CD4-positive, alpha-beta T cell treated with Interleukin-17A for 1 hour (primary cell): ENCODE measurements at places on chromosomes 13 and 19.

GRCh38 chr19:50206191-50206590 is 2.8 kb downstream of the MYH14 start:
- no peak for DNase-seq

- no peak for DNase-seq
Observed at GRCh38 chr13:104111031-104111430, 1044.8 kb upstream of the SLC10A2 start.

- no peak for DNase-seq
Observed at GRCh38 chr13:67438465-67438864, 208.3 kb upstream of the PCDH9 start.

GRCh38 chr13:94291631-94292322 is 187.7 kb downstream of the DCT start:
- no peak for DNase-seq

DNA sequence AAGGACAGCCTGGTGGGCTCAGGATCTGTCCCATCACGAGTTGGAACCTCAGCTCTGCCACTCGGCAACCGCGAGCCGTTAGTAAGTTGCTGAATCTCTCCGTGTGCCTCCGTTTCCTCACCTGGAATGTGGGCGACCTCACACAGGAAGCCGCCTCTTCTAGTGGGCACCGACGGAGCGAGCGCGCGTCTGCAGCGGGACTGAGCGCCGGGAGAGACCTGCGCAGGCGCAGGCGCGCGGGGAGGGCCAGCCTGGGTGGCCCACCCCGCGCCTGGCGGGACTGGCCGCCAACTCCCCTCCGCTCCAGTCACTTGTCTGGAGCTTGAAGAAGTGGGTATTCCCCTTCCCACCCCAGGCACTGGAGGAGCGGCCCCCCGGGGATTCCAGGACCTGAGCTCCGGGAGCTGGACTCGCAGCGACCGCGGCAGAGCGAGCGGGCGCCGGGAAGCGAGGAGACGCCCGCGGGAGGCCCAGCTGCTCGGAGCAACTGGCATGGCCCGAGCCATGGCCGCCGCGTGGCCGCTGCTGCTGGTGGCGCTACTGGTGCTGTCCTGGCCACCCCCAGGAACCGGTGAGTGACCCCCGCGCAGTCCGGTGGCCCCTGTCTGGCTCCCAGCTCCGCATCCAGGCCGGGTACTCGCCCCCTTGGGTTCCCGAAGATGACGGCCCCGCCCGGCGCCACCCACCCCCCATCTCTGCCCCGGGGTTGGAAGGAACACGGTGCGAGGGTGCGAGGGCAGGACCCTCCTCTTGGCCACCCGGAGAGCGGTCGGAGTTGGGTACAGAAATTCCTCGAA is at the start of gene PVR:
TSS of gene PVR (plus strand) at position 306 of the 797 bp plus-strand sequence. CDS start at position 493, 187 bp downstream.
- peak; percentile 4 for DNase-seq

DNA sequence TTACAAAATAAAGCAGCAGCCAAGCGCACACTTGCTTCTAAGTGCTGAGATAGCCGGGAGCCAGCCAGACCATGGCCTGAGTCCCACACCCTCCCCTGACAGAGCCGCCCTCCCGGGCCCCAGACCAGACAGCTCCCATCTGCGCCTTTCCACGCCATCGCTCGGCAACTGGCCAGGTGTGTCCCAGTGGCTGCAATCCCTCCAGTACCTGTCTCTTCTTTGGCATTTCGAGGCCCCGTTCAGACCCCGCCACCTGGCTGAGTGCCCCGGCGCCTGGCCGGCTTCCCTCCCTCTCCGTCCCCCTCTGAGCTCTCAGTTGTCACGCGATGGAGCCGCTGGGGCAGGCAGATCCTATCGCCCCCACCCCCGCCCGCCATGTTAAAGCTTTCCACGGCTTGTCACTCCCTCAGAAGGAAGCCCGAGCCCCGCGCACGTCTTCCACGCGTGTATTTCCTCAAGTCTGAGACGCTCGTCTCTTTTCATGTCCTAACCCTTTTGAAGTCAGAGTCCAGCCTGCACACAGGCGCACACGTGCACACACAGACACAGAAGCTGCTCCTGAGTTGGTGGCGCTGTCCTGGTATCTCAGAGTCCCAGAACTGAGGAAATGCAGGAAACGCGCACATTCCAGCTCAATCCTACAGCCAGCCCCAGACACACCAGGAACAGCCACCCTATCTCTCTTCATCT is 7.9 kb downstream of the MLLT1 start:
- no peak for DNase-seq

DNA sequence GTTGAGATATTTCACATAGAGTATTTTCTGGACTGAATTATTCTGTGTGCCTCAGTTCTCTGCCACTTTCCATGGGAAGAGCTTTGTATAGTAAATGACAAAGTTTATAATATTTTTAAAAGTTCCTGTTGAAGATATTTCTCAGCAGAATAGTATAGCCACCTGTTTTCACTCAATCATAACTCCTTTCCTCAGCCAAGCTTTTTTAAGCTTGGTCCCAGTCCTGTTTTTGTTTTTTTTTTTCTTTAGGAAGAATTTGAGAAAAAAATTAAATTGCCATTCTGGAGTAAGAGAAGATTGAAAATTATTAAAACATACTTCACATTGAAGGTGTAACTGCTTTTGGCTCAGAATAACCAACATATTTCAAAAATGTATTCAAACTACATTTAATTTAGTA is 55.5 kb downstream of the ENOX1 start:
- no peak for DNase-seq

DNA sequence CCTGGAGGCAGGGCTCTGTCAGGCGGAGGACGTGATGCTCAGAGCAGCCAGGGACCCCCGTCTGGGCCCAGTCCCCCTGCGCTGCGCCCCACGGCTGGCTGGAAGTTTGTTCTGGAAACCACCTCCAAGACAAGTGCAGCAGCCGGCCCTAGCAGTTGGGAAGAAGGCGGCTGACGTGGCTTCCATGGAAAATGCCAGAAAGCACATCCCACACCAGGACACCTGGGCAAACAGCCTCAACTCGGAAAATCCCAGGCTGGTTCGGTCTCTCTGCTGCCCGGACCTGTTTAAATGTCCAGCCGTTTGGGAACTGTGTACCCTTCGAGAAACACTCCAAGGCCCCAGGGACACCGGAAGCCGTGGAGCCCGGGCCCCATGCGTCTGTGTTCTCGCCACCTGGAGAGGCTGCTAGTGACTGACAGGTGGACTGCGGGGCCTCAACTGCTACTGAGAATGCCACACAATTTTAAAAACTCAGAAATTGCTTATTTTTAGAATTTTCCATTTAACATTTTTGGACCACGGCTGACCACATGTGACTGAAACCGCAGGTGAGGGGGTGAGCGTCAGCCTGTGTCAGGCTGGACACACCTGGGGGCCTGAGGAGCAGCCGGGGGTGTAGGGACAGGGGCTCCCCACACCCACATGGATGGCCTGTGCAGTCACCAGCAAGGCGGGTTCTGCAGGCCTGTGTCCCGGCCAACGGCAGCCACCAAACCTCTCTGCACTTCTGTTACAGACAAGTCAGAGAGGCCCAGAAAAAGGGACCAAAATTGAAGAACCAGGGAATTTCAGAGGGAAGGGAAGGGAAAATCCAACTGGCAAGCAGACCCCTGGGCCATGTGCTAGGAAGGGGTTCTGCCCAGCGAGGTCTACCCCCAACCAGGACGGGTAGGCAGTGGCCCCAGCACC is 31.7 kb downstream of the RASA3 start:
- no peak for DNase-seq

GRCh38 chr13:64410276-64411053 is 2819.7 kb downstream of the PCDH9 start:
- DNase-seq: no peak

GRCh38 chr19:48718711-48719231 is 754 bp downstream of the MAMSTR start:
- no peak for DNase-seq

- DNase-seq: no peak
Observed at GRCh38 chr13:72864142-72865011, 82.4 kb downstream of the PIBF1 start.

DNA sequence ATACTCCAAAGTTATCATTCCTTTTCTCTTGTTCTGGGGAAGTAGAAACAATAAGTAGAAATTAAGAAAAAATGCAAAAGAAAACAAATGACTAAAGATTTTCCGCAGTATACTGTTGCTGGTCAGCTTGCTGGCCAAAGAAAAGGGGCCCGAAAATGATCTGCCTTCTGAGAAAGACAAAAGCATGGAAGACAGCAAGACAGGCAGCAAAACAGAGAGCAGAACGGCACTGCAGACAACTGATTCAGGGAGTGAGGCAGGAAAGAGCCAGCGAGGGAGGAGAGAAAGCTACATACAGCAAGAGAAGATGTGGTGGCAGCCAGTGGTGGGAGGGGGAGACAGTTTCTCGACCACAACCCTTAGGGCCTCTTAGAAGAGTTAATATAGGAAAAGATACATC is 5.3 kb upstream of the DOCK9 start:
- no peak for DNase-seq

- DNase-seq: no peak
Observed at GRCh38 chr13:57832187-57832586, 200.6 kb downstream of the PCDH17 start.

- no peak for DNase-seq
Observed at GRCh38 chr13:79772811-79773210, 291.9 kb downstream of the NDFIP2 start.

GRCh38 chr13:102298051-102298450 is 103.8 kb downstream of the FGF14 start:
- no peak for DNase-seq

DNA sequence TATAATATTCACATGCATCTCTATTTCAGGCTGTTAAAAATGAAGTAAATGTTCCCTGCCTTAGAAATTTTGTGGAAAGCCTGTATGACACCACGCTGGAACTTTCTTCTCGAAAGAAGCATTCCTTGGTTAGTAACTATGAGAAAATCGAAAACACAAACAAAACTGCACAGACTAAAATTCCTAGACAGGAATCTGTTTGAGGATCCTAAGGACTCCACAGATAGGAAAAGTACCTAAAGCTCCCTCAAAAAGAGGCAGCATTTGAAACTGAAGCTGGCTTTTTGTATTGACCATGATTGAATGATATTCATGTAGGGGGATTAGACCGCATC is 103.4 kb downstream of the FRY start:
- no peak for DNase-seq

- DNase-seq: no peak
Observed at GRCh38 chr19:5149508-5149907, 180.6 kb downstream of the KDM4B start.

DNA sequence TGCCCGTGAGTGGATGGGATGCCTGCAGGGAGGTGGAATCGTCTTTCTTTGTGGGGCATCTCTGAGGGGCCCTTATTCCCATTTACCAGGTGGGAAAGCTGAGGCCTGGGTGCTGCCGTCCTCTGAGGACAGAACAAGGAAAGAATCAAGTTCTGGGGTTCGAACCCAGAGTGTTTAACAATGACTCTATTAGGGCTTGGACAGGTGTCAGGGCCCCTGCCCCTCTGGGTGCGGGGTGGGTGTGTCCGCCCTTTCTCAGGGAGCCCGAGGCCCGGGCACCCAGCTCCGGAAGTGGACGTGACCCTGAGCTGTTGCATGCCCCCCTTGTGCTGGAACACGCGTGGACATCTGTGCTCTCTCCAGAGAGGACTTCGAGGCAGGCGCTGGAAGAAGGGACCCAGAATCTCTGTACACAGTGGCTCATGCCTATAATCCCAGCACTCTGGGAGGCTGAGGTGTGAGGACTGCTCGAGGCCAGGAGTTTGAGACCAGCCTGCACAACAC is 10.8 kb downstream of the NDUFA11 start:
- DNase-seq: no peak

- peak; percentile 28 for DNase-seq
Observed at GRCh38 chr13:78602561-78603239, 652 bp downstream of the POU4F1 start.

- DNase-seq: no peak
Observed at GRCh38 chr13:72523593-72523992, 203.8 kb downstream of the MZT1 start.

DNA sequence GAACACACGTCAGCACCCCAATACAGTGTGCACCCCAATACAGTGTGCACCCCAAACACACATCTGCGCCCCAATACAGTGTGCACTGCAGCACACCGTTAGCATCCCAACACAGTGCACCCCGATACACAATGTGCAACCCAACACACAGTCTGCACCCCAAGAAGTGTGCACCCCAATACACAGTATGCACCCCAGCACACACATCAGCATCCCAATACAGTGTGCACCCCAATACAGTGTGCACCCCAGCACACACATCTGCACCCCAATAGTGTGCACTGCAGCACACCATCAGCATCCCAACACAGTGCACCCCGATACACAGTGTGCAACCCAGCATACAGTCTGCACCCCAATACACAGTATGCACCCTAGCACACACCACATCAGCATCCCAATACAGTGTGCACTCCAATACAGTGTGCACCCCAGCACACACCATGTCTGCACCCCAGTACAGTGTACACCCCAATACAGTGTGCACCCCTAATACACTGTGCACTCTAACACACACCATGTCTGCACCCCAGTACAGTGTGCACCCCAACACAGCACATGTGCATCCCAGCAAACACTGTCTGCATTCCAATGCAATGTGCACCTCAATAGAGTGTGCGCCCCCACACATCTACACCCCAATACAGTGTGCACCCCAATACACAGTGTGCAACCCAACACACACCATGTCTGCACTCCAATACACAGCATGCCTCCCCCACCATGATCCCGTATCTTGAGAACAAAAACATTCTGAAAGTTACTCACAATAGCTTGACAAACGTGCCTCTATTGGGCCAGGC is 855 bp upstream of the CARS2 start:
- no peak for DNase-seq

GRCh38 chr19:47404334-47405196 is 14.8 kb downstream of the MEIS3 start:
- no peak for DNase-seq

- DNase-seq: no peak
Observed at GRCh38 chr13:48527955-48528354, 4.9 kb downstream of the RCBTB2 start.

DNA sequence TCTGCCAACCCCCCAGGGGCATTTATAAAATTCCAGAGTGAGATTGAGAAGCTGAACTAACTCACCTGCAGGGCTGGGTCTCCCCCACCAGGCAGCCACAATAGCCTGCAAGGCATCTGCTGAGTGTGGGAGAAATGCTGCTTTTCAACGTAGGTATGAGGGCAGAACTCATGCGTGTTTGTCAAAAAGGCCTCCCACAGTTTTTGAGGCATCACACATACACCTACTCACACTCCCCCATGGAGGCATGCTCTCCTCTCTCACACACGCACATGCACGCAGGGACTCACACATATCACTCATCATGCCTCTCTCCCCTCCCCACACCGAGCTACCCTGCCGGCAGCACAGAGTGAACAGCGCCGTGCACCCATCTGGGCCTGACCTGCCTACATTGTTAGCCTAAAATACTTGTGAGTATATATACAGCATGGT is 390.5 kb downstream of the FGF9 start:
- peak; percentile 58 for DNase-seq
